ENCODE measurements at places on chromosomes 12 and 14. TPM values are rescaled to one million over a fixed set of nuclear protein-coding genes. Genes with fewer than 3 reads are reported as not detected.

Gene MYH6
- total RNA-seq: not detected

Gene GPR84
- total RNA-seq: under 0.01 TPM

Gene ZNF10
- total RNA-seq: 12.9 TPM

Gene ACOT6
- total RNA-seq: not detected

Gene PAWR
- 154 TPM for total RNA-seq

Gene KRT78
- not detected for total RNA-seq

Gene CRACR2A
- 8.8 TPM for total RNA-seq

Gene RND1
- total RNA-seq: 3.4 TPM

Gene CLMN
- total RNA-seq: 1.5 TPM

Gene INSM2
- total RNA-seq: not detected

Gene SIX4
- total RNA-seq: 0.51 TPM

Gene ZNF740
- total RNA-seq: 14.5 TPM

Gene CABP1
- total RNA-seq: not detected

Gene LRP1-AS
- not detected for total RNA-seq

Gene FAIM2
- total RNA-seq: not detected

Gene KCTD10
- 74.5 TPM for total RNA-seq

Gene ALDH2
- total RNA-seq: 76.6 TPM

Gene GPRC5D
- not detected for total RNA-seq

Gene GNPTAB
- 37.3 TPM for total RNA-seq

Gene CD27
- not detected for total RNA-seq

Gene FAM90A1
- not detected for total RNA-seq

Gene CLEC9A
- total RNA-seq: not detected

Gene MMAB
- 14.0 TPM for total RNA-seq

Gene HCAR1
- total RNA-seq: not detected

Gene GPR68
- 0.74 TPM for total RNA-seq

Gene P2RX2
- 0.17 TPM for total RNA-seq

Gene PTPN6
- 3.4 TPM for total RNA-seq

Gene C12orf50
- total RNA-seq: not detected

All from dermis blood vessel endothelial cell (primary cell).